ENCODE measurements at places on chromosomes 7 and 10.

DNA sequence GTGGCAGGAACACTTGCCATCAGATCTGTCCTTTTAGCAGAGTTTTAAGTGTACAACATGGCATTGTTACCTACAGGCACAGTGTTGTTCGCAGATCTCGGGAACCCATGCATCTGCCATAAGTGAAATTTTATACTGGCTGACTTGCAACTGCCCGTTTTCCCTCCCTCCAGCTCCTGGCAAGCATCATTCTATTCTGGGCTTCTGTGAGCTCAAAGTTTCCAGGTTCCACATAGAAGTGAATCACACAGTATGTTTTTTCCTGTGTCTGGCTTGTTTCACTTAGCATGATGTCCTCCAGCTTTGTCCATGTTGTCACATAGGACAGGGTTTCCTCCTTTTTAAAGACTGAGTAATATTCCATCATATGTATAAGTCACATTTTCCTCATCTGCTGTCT is 56.6 kb downstream of the C10orf143 start:
- no peak for DNase-seq

GRCh38 chr10:31929261-31930022 is 811 bp upstream of the ARHGAP12 start:
- DNase-seq: no peak

DNA sequence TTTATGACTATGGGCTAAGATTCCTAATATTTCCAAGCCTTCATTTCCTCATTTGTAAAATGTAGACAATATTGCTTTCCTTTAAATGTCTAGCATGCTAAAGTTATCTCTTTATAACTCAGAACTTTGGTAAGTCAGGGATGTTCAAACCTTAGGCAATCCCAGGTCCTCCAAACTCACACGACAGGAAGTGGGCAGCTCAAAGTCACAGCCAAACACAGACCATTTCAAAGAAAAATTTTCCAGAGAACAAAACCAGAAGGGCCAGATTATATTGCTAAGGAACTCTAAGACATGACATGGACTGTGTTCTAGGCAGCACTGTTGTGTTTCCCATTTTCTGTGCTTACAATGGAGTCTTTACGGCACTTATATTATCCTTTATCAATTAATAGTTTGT is 87.8 kb upstream of the DYNC1I1 start:
- no peak for DNase-seq

DNA sequence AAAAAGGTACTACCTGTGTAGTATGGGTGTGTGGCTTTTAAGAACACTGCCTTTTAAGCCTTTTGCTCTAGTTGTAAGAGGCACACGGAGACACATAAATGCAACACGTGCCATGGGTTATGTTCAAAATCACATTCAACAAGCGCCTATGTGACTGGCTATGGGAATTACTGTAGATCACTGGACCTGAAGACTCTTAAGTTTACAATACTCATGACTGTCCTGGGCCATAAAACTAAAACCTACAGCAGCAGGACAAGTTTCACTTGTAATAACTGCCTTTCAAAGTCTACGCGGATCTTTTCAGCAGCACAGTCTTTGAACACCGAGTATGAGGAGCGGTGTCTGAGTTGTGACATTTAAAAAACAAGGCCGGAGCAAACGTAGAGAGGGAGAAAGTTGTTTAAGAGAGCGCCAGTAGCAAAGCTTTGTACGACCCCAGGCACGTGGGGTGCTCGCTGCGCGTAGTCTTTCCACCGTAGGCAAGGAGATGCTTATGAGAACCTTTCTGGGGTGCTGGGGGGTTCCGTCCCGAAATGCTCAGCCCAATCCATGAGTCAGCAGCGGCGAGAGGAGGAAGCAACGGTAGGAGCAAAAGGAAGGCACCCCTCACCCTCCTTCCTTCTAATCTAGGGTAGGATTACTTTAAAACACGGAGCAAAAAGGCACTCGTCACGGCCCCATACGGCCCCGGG is 662 bp downstream of the DNAJC2 start:
- DNase-seq: peak; percentile 17

GRCh38 chr10:29328983-29329382 is 40.1 kb downstream of the LYZL1 start:
- DNase-seq: no peak
